ENCODE measurements at places on chromosomes 7 and 10. TPM values are rescaled to one million over a fixed set of nuclear protein-coding genes. Genes with fewer than 3 reads are reported as not detected.

Gene MACROH2A2
- 6.2 TPM for total RNA-seq

DNA sequence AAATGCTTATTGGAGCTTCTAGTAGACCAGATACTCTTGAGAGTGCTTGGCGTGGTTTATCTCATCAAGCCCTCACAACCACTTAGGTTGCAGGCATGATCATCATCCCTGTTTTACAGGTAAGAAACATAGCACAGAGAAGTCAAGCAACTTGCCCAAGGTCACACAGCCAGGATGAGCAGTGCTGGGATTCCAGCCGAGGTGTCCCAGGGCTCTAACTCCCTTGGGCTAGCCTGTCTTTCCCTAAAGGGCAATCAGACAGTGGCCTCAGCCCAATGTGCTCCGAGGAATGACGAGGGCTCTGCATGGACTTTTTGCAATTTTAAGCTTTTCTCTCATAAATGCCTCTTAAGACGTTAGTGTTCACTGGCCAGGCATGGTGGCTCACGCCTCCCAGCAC, 39.9 kb upstream of the SPDYE3 start:
- no peak overlapping the region for H3K27ac ChIP-seq
- no peak for DNase-seq
- no peaks in the 10 kb centered on the region for H3K27me3 ChIP-seq
- peaks cover 17% of the 10 kb centered on the region for H3K4me1 ChIP-seq
- no peak overlapping the region for H3K4me3 ChIP-seq

DNA sequence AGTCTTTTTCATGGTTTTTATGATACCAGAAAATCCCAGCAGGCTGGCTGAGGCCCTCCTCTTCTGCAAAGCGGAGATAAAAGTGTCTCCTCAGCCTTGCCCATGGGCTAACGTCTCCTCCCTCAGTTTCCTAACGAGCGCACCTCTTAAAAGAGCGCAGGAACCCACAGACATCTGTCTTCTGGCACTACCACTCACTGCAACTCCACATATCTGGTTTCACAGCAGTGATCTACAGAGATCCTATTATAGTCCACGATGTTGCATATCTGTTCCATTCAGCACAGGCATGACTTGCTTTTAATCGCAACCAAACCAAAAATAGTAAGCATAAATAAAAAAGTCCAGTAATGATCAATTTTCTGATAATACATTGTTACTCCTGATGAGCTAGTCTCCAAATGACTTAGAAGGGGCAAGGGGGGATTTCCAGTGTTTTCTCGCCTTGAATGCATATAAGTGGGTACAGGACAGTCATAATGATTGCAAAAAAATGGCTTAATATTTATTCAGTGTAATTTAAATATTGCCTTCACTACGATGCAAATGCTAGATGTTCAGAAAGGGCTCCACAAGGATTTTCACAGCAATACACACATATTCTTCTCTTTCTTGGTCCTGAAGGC, 20.9 kb downstream of the ANKRD22 start:
- H3K4me3 ChIP-seq: peak overlapping the region; percentile 70
- H3K27ac ChIP-seq: no peak overlapping the region
- peaks cover 68% of the 10 kb centered on the region for H3K4me1 ChIP-seq
- no peaks in the 10 kb centered on the region for H3K36me3 ChIP-seq
- DNase-seq: peak; percentile 26

GRCh38 chr10:121303287-121303890, 294.9 kb downstream of the FGFR2 start:
- no peaks in the 10 kb centered on the region for H3K4me1 ChIP-seq
- H3K27me3 ChIP-seq: no peaks in the 10 kb centered on the region
- DNase-seq: no peak
- no peak overlapping the region for H3K27ac ChIP-seq

GRCh38 chr7:40945788-40946187, 757.1 kb downstream of the INHBA start:
- no peaks in the 10 kb centered on the region for H3K27me3 ChIP-seq
- no peak overlapping the region for H3K4me3 ChIP-seq
- peaks cover 3% of the 10 kb centered on the region for H3K36me3 ChIP-seq

DNA sequence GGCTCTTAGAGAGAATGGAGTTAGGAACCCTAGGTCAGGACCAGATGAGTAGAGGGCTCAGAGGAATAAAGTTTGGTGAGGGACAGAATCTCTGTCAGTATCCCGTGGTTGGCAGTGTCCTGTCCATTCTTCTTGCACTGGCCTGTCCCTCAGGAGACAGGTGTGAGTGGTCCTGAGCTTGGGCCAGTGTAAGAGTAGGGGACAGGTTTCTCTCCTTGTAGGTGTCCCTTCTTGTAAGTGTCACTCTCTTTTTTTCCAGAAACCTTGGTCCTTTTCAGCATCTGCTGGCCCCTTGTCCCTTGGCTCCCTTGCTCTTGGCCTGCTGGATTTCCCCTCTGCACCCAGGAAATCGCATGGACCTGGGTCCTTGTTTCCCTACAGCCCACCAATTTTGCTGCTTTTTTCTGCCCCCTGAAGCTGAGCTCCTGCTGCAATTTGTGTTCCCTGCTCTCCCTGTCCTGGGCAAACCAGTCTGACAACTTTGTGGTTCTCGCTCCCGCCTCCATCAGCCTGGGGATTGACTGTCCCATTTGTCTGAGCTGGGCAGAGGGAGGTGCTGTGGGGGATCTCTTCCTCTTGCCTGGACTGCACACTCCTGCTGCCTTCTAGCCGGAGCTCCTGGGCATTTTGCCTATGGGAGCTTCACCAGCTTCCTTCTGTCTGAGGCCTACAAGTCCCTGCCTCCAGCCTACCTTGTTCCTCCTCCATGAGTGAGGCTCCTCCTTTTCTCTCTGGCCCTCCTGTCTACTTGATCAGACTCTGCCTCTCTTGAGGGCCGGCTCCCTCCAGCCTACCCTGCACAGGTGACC, 6.5 kb downstream of the TSPAN14 start:
- H3K4me1 ChIP-seq: peaks cover 100% of the 10 kb centered on the region
- H3K4me3 ChIP-seq: peak overlapping the region; percentile 84
- H3K27me3 ChIP-seq: no peaks in the 10 kb centered on the region
- peaks cover 7% of the 10 kb centered on the region for H3K36me3 ChIP-seq
- no peak for DNase-seq
- H3K27ac ChIP-seq: peak overlapping the region; percentile 93

DNA sequence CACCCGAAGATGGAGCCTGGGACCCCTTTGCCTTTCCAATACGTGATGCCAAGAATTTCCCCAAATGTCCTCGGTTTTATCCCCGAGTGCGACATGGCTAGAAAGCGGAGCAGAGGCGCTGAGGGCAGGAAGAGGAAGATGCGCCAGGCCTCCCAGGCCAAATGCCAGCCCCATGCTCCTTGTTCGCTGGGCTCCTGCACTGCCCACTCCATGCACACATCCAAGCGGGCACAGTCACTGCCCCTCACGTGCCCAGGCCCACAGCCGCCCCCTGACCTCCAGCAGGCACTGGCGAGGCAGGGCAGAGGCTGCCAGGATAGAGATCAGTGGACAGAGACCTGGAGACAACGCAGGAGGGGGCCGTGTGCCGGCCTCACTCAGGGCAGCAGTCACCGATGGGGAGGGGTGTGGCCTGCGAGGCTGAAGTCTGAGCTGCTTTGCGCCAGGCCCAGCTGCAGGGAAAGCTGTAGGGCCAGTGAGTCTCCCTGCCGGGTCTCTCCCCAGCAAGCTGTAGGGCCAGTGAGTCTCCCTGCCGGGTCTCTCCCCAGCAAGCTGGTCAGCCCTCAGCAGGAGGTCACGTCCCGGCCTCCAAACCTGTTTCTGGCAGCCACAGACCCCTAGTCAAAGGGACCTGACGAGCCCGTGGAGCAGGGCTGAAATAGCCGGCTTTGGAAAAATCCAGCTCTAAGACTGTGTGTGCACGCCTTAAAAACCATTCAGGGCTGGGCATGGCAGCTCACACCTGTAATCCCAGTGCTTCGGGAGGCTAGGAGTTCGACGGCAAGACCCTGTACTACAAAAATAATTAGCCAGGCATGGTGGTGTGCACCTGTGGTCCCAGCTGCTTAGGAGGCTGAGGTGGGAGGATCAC, 100.6 kb upstream of the DIP2C start:
- H3K27ac ChIP-seq: no peak overlapping the region
- H3K4me3 ChIP-seq: peak overlapping the region; percentile 86
- no peaks in the 10 kb centered on the region for H3K27me3 ChIP-seq
- no peak for DNase-seq

DNA sequence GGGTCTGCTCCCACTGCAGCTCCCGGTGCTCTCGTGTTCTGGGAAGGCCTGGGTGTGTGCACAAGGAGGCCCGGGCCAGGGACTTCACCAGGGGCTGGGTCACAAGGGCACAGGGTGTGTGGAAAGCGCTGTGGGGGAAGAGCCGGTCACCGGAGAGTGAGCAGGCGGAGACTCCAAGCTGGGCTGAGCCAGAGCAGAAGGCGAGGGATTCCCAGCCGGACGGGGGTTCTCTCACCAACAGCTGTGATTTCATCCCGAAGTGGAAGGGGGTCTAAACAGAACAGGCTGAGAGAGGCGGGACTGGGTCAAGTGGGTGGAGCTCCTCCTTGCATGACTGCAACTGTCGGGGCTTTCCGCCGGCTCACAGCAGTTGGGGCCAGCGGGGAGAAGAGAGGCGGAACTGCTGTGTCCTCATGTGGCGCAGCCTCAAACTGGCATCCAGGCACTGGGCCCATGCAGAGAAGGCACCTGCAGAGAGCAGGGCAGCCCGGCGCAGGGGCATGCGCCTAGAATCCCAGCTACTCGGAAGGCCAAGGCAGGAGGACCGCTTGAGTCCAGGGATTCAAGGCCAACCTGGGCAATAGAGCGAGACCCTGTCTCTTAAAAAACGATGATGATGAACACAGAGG, 7.6 kb upstream of the ORAI2 start:
- H3K4me1 ChIP-seq: peaks cover 62% of the 10 kb centered on the region
- H3K4me3 ChIP-seq: peak overlapping the region; percentile 79
- H3K27ac ChIP-seq: peak overlapping the region; percentile 96
- DNase-seq: peak; percentile 86

- H3K27me3 ChIP-seq: no peaks in the 10 kb centered on the region
- no peaks in the 10 kb centered on the region for H3K4me1 ChIP-seq
- no peak for DNase-seq
Measured at GRCh38 chr7:120190566-120190965, 82.4 kb upstream of the KCND2 start.

Gene RAPGEF5
- total RNA-seq: 0.46 TPM

- H3K4me3 ChIP-seq: peak overlapping the region; percentile 68
- DNase-seq: no peak
- no peaks in the 10 kb centered on the region for H3K36me3 ChIP-seq
- H3K27ac ChIP-seq: peak overlapping the region; percentile 48
- H3K27me3 ChIP-seq: no peaks in the 10 kb centered on the region
Measured at GRCh38 chr10:119183664-119184412, 5.2 kb upstream of the PRDX3 start.

DNA sequence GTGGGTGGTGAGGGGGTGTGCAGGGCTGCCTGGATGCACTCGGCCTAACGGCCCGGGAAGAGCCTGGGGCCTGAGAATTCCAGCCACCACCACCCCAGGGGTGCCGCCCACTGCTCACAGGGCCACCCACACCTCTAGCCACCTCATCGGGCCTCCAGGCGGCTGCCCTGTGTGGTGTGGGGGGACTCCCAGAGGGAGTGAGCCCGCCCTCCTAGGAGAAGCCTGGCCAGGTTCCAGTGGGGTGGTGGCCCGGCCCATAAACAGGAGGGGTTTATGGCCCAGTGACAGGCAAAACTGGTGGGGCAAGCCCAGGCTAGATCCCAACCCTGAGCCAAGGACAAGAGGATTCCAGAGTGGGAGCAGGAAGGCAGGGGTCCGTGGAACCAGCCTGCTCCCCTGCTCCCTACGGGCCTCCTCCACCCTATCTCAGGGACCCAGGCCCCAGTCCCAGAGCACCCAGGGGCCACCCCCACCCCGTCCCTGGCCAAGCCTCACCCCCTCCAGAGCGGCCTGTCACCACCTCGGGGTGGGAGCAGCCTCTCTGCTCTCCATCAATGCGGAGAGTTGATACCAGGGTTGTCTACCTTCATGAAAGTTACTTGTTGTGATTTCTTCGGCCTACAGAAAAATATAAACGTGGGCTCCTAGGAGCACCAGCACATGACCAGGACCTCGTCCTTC, 20.2 kb upstream of the PDGFA start:
- DNase-seq: no peak
- H3K36me3 ChIP-seq: no peaks in the 10 kb centered on the region
- peaks cover 6% of the 10 kb centered on the region for H3K4me1 ChIP-seq
- no peaks in the 10 kb centered on the region for H3K27me3 ChIP-seq
